ENCODE measurements at places on chromosomes 3 and 15.

GRCh38 chr3:118900737-118901525 lies 133.7 kb downstream of the IGSF11 start:
- DNase-seq = no peak

DNA sequence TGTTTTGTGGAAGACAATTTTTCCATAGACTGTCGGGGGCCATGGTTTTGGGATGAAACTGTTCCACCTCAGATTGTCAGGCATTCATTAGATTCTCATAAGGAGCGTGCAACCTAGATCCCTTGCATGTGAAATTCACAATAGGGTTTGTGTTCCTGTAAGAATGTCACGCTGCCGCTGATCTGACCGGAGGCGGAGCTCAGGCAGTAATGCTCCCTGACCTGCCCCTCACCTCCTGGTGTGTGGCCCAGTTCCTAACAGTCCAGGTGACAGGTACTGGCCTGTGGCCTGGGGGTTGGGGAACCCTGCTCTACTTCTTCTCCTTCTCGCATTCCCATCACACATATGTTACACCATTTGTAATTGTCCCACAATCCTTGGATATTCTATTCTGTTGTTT lies 11.0 kb downstream of the CHRNA7 start:
- DNase-seq = no peak

- no peak for DNase-seq
Measured at GRCh38 chr3:124674336-124674735, 55.9 kb upstream of the UMPS start.

- DNase-seq = no peak
Measured at GRCh38 chr15:100909565-100909964, 9.6 kb upstream of the LRRK1 start.

DNA sequence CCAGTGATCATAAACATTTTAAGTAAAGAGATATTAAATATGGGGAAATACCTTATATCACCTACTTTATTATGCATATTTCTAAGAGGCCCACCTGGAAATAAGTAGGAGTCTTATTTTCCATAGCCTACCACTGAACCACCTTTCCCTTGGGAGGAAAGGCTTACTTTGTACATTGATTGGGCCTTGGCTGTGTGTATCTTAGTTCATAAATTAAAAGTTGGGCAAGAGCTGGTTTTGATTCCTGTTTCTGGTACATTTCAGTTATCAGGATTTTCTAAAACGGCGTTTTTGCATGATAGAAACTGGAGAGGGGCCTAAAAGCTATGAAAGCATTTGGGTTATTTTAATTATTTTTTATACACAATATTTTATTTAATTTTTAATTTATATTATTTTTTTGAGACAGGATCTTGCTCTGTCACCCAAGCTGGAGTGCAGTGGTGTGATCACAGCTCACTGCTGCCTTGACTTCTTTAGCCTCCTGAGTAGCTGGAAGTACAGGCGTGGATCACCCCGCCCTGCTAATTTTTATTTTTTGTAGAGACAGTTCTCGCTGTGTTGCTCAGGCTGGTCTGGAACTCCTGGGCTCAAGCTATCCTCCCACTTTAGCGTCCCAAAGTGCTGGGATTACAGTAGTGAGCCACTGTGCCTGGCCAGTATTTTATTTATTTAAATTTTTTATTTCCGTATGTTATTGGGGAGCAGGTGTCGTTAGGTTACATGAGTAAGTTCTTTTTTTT lies 2.6 kb downstream of the GMPS start:
- no peak for DNase-seq

DNA sequence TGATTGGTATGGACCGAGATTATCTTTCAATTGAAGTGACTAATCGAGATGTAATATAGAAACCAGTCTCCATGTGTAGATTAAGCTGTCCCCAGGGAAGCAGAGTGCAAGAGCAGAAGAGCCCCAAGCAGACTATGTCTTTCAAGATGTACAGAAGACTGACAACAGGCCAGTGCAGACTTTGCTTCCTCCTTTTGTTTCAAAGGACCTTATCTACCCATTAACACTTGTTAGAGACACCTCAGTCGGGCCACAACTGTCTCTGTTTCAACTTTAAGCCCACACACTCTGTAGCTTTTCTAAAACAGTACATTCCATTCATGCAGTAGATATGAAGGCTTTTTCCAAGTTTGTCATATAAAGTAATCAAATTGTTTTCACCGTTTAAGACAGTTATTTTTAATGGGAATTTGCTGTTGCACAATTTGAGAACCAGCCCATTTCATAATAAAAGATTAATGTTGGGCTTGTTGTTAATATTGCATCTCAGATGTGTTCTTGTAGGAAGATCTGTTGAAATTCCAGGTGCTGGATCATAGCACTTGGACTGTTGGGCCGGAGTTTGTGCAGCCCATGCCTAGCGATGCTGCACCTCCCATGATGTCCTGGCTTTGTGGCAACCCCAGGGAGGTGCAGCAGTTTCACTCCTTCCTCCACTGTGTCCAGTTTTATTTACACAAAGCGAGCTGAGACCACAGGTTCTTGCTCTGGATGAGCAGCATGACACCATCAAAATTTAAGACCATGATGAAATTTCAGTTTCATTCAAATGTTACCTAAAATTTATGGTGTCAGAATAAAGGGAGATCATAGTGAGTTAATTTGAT lies 12.4 kb downstream of the GORASP1 start:
- no peak for DNase-seq

- DNase-seq = no peak
Measured at GRCh38 chr3:194689493-194689944, 3.8 kb downstream of the FAM43A start.

DNA sequence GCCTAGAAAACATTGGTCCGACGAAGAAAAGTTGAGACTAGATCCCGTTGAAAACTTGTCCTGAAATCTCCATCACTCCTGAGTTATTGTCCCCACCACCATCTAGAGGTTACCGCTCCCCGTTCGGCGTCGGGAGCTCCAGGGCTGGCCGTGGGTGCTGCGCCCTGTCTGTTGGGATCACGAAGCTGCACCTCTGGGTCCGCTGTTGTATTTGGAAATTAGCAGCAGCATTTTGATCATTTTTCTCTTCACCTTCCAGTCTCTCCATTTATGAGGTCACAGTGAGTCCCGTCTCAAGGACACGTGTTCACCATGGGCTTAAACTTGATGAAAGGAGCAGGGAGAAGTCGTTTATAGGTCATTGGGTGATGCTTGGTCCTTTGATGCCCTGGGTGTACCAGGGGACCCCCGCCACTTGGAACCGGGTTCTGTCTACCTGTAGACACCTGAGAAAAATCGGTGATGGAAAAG lies 565 bp downstream of the MANF start:
- DNase-seq = no peak

DNA sequence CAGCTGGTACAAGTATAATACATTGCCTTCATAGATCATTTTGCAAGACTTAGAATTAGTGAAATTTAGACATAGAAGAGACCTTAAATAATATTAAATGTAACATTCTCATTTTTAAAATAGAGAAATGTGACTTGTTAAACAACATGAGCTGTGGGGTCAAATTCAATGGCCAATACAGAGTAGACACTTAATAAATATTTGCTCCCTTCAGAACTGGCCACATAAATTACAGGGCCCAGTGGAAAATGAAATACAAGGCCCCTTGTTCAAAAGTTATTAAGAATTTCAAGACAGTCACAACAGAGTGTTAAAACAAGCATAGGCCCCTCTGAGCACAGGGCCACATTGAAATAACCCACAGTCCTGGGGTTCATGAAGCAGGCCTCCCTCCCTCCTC lies 58.1 kb upstream of the PHLDB2 start:
- no peak for DNase-seq

GRCh38 chr3:129371041-129371826 lies 57.2 kb downstream of the EFCAB12 start:
- no peak for DNase-seq

GRCh38 chr15:71559098-71559497 lies 251.3 kb upstream of the NR2E3 start:
- DNase-seq = no peak

DNA sequence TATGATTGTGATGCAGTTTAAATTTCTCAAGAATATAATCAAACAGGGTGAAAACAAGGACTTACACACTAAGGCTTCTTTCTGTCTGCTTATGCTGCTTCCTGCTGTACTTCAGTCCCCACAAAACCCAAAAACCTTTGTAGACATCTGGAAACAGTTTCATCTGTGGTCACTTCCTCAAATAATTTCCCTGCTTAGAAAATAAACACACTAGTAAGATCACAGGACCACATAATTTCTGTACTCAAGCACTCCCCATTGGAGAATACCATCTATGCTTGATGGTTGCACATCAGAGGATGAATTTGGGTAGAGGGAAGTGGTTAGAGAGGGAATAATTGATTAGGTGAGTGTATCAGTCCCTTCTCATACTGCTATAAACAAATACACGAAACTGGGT lies 266.2 kb downstream of the LSAMP start:
- DNase-seq = no peak
